ENCODE measurements at places on chromosomes 2 and 18.

GRCh38 chr2:102060792-102061191 is 69.0 kb downstream of the IL1R2 start:
- no peak for DNase-seq

DNA sequence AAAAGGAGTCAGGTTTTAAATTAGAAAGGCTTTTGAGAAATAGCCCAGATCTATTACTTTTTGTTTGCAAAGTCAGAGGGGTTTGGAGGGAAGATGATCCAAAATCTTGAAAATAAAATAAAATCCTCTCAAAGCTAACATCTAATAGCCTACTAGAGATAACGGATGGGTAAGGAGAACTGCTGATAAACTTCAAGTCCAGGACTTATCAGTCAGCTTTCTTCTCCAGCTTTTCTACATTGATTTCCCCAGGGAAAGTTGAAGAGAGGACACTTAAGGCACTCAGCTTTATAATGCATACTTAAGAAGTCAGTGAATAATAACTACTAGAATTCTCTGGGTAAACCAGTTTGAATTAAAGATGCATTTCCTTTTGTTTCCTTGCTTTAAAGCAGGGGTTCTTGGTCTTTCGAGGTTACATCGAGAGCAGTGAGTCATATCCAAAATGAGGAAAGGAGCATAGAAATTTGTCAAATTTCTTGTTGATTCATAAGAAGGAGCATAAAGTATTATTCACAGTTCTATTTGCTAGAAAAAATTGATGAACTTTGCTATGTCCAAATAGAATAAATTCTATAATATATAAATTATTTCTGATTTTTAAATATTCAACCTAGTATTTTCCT is 43.2 kb upstream of the ITPRID2 start:
- DNase-seq: no peak

- DNase-seq: peak; percentile 7
Observed at GRCh38 chr2:195318440-195319111, 338.4 kb upstream of the SLC39A10 start.

GRCh38 chr2:175140332-175140731 is 27.7 kb downstream of the ATF2 start:
- DNase-seq: no peak

DNA sequence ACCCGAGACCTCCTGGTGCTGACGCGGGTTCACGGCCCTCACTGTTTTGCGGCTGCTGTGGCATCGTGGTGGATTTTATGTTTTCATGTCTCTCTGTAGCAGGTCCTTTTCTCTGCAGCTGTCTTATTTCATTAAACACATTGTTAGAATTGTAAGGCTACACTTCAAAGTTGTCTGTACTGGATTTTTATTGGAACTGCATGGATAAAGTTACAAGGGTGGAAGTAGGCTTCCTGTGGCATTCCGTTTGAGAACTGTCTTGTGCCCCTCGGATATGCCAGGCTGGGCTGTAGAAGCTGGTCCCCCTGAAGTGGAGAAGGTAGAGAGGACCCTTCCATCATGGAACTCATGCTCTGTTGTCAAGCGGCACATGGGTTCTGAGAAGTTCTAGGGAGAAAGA is 127.3 kb downstream of the SNTG2 start:
- DNase-seq: no peak

GRCh38 chr18:47809420-47809819 is 121.0 kb downstream of the SMAD2 start:
- no peak for DNase-seq

- DNase-seq: no peak
Observed at GRCh38 chr2:1060987-1061386, 110.3 kb downstream of the SNTG2 start.

- DNase-seq: no peak
Observed at GRCh38 chr2:168179592-168179991, 67.8 kb downstream of the STK39 start.

- DNase-seq: no peak
Observed at GRCh38 chr2:173819852-173820251, 145.3 kb downstream of the SP3 start.

DNA sequence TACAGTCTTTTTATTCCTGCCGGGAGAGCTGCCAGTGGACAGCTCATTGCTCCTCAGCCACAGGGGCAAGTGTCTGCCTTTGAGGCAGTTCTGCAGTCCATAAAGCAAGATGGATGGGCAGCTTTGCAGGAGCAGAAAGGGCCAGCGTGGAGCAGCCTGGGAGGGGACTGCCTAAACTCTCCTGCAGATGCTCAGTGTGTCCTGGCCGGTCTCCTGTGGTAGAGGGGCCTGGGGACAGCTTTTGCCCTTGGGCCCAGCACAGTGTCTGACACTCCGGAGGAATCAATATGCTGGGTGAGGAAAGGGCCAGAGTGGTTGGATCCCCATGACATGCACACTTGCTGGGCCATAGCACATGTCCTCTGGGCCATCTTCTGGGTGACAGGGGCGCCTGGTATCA is 65.7 kb upstream of the DAPL1 start:
- no peak for DNase-seq

- no peak for DNase-seq
Observed at GRCh38 chr2:18124116-18124835, 245.8 kb downstream of the KCNS3 start.

GRCh38 chr2:217801115-217801531 is 201.7 kb downstream of the TNS1 start:
- DNase-seq: no peak

DNA sequence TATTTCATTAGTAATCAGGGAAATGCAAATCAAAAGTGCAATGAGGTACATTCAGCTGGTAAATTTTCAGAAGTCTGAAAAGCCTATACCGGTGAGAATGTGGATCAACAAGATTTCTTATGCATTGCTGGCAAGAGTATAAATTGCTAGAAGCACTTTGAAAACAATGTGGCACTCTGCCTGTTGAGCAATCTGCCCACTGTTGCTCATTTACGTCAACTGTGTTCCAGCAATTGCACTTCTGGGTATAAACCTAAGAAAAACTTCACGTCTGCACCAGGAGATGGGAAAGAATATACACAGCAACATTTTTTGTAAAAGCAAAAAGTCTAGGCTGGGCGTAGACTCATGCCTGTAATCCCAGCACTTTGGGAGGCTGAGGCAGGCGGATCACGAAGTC is 40.8 kb downstream of the MTERF4 start:
- no peak for DNase-seq

- no peak for DNase-seq
Observed at GRCh38 chr2:238286551-238286950, 1.9 kb downstream of the PER2 start.

DNA sequence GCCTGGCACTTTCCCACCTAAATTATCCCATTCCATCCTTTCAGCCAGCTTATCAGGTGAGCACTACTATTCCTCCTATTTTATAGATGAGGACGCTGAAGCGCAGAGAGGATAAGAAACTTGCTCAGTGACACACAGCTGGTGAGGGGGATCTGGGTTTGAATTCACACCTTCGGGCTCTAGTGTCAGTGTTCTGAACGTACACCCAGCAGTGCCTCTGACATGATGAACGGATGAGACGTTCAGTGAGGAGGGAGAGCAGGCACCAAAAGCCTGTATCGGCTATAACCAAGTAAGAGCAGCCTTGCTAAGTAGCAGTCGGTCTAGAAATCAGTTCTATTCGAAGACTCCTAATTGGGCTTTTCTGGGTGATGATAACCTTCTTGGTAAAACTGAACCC is 167.0 kb downstream of the ASB1 start:
- DNase-seq: no peak

- DNase-seq: no peak
Observed at GRCh38 chr2:20665243-20666004, 1.5 kb upstream of the GDF7 start.

- no peak for DNase-seq
Observed at GRCh38 chr2:94872088-94872618, 923 bp downstream of the TEKT4 start.

- no peak for DNase-seq
Observed at GRCh38 chr2:223837287-223838061, at the start of gene AP1S3. AP1S3 (minus strand) TSS chr2:223837582; CDS start chr2:223837450, 132 bp downstream.

DNA sequence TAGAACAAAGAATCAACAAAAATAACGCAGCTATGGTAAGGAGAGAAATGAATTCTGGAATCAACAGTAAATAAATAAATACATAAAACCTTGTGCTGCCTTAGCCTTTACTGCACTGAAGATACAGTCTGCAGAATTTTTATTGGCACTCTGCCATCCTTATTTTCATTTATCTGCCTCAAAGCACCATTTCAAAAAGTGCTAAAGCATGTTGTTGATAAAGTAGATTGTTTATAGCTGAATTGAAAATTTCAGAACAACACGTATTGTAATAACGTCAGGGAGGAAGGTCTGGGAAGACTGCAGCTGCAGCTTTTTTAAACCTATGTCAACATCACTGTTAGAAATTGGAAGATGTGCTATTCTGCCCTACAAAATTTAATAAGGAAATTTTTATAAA is 787.2 kb downstream of the PLCL1 start:
- no peak for DNase-seq

DNA sequence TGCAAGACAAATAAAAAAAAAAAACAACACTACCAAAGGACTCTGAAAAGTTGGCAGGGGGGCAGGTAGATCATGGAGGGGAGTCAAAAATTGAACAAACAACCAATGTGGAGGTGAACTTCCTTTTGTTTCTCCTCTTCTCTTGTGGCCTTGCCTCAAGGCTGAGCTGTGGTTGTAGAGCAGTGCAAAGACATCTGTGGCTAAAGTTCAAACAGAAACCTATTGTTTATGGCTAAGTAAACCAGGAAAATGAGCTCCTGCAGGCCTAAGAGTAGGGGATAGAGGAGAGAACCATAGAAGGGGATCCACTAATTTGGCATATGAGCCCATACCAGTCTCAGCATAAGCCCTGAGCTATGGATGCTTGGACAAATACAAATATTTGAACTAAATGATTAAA is 40.2 kb upstream of the EGR4 start:
- DNase-seq: no peak

GRCh38 chr2:567865-568638 is 109.2 kb downstream of the TMEM18 start:
- no peak for DNase-seq

- no peak for DNase-seq
Observed at GRCh38 chr18:8224576-8224975, 384.7 kb upstream of the RAB12 start.

GRCh38 chr2:216554755-216555154 is 56.1 kb downstream of the RPL37A start:
- DNase-seq: no peak

DNA sequence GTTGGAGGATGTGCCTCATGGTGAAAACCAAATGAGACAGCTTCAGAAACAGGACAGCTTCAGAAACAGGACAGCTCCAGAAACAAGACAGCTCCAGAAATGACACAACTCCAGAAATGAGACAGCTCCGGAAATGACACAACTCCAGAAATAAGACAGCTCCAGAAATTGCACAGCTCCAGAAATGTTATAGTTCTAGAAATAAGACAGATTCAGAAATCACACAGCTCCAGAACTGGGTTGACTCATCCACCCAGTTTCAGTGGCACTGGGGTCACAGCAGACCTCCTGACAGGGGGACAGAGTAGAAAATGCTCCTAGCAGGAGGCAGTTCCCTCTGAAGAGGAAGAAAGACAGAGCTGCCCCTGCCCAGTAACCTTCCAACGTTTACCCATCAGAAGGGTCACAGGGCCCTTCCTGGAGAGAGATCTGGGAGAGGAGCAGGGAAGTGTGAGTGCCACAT is 26.9 kb upstream of the COL6A3 start:
- no peak for DNase-seq
